Mesothelial cell of epicardium (in vitro differentiated cells): ENCODE measurements at places on chromosomes 16 and 17.

- DNase-seq = peak; percentile 69
Observed at GRCh38 chr16:25747160-25747758, 55.5 kb downstream of the HS3ST4 start.

- DNase-seq = no peak
Observed at GRCh38 chr17:6066183-6066948, 3.8 kb upstream of the WSCD1 start.

DNA sequence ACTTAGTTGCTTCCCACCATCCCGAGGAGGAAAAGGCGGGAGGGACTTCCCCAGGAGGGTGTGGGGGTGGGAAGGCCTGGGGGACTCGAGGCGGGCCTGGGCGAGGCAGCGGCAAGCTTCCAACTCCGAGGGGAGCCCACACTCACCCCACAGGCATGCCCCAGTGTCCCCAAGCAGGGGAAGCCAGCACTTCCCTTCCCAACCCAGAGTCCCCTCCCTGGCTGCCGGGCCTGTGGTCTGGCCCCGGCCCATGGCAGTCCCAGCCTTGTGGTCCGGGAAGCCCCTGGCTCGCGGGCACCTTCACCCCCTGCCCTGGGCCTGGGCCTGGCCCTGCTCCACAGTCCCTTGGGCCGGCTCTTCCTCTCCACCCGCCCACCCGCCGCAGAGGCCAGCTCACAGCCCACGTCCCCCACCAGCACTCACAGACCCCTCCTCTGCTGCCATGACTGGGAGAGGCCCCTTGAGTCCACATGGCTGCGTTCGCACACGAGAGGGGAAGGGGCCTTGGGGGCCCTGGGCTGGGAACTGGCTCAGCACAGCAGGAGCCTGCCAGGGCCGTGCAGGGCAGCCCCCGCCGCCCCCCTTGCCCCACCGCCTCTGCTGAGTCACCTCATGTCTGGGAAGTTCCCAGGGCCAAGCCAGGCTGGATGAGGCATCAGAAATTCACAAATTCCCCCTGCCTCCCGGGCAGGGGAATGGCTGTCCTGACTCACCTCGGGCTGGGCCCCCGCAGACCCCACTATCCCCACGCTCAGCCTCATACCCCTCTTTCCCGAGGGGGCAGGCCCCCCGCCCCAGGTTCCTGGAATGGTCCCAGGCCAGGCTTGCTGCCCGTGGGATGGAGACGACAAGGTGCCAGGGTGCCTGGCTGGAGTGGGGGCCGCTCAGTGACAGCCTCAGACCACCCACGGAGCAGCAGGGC lies 27.8 kb downstream of the BAHCC1 start:
- DNase-seq = no peak

DNA sequence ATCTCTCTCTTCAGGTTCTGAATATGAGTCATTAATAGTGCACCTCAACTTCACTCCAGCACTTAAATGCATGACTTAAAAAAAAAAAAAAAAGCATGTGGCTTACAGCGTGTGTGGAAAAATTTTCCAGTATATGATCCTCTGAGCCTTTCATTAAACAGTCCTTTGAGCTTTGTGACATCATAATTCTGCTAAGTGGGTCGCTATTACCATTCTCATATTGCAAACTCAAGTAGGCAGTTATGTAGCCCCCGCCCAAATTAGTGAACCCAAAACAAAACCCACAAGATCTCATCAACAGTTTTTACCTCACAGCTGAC lies 672 bp downstream of the CMTR2 start:
- DNase-seq = no peak

GRCh38 chr16:29694384-29695195 lies 15.6 kb downstream of the QPRT start:
- no peak for DNase-seq

DNA sequence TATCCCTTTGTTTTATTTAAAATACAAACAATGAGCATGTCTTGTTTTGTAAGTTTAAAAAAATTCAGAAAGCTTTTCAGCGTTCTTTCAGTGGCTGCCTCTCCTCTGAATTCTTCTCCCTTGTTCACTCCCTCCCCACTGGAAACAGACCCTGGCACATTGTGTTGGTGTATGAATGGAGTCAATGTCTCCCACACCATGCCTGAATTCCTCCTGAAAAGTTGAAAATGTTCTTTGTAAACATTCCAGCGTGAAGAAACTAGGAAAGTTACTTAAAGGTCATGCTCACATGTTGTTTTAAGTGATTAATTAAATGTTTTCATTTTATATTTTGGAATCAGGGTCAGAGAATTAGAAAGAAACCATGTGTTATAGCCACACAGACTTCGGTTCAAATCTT lies 136.9 kb upstream of the DYNLRB2 start:
- no peak for DNase-seq

DNA sequence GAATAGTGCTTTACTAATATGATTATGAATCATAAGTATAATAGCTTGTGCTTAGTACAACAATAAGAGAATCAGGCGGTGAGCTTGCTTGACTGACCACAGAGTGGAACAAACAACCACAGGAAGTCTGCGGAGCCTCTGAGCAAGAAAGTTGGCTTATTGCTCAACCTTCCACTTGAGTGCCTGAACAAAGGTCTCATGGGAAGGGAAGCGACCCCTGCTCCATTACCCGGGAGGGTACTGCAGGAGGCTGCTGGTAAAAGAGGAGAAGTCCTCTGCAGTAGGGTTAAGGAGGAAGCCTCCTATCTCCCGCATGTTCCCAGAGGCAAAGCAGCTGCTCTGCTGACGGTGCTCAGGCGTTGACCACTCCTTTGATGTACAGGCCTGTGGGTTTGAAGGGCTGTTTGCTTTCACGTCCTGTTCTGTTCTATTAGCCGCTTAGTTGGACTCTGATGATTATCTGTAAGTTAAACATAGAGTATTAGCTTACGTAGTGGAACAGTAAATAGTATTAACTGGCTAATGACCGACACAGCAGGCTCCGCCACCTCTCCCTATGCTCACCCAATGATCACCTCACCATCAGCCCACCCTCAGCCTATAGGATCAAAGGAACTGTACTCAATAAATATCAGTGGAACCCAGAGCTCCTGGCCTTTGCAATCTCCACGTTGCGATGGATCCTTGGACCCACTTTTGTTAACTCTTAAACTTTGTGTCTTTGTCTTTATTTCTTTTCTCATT lies 17.5 kb downstream of the ALOX15B start:
- DNase-seq = no peak
